ENCODE measurements at places on chromosomes 4 and X.

GRCh38 chrX:10015355-10015722, 48.2 kb downstream of the CLDN34 start:
- DNase-seq: no peak

DNA sequence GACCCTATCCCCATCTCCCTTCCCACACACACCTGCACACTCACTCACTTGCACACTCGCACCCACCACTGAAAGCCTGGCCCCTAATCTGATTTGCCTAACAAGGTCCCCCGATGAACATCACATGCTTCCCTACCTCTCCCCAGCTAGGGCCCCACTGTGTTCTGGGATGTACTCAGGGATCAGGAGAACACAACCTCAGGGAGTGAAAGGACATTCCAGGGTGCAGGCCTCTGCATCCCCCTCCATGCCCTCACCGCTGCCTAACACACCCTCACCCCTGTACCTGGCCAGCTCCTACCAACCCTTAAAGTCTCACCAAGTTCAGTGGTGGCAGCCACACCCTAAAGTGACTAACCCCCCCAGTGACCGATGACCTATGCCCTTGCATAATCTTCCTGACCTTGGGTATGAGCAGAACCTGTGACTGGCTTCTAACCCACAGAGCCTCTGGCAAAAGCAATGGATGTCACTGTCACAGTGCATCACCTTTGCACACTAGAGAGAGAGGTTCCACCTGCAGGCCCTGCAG, 2.4 kb upstream of the AFAP1 start:
- no peak for DNase-seq

- DNase-seq: no peak
Measured at GRCh38 chr4:189362364-189362763, 578.3 kb upstream of the FRG1 start.

DNA sequence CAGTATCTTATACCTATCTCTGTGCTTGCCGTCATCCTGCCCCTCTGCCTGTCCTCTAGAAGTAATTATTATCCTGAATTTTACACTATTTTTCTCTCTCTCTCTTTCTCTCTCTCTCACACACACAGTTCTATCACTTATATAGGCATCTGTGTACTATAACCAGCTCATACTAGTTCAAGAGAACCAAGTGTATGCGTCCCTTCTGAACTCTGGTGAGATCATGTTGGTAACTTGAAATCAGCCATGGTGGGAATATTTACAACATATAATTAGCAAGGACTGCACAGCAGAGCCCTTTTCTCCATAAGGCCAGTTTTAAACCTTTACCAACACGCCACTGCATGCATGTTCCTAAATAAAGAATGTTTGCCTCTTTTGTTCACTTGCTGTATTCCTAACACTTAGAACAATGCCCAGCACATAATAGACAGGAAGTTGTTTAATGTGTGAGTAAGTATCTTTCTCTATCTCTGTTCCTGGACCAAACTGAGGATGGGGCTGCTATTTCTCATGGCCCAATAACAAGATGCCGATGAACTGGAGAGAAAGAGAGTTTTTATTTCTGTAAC, 51.1 kb upstream of the IL21 start:
- no peak for DNase-seq

DNA sequence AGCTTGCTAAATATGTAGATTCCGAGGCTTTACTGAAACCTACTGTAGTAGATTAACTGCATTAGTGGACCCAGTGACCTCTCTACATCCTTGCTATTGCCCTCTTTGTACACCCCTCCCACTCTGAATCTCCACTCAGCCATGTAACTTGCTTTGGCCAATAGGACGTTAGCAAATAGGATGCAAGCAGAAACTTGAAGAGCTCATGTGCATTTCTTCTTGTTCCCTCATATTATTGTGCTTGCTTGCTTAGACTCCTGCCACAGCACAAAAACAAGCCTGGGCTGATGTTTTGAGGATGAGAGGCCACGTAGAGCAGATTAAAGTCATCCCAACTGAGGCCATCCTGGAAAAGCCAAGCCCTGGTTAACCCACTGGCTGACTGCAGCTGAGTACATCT, 147.9 kb downstream of the HS6ST2 start:
- no peak for DNase-seq

DNA sequence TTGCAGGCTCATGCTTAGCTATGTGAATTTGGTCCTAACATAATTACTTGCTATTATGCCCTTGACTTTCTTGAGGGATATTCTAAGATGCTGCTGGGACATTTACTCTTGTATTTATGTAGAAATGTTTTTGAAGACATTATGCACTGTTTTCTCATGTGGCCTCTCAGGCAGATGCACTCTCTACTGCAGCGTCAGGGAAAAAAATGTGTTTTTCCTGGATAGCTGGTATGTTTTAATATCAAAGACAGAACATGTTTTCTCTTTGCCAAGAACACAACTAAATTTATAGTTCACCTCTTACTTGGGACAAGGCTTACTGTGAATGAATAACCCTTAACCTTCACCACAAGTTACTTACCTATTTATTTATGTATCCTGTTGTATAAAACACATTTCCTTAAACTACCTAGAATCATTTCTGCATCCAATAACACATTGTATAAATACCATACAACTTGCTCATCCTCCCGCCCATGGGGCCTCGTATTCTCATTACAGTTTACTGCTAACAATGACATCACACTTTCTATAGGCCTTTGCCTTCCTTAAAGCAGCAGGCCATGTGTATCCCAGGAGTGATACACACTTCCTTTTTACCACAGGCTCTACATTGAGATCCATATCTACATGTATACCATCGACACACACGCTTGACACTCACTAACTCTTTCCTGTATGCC, 178.7 kb downstream of the SLIT2 start:
- no peak for DNase-seq

DNA sequence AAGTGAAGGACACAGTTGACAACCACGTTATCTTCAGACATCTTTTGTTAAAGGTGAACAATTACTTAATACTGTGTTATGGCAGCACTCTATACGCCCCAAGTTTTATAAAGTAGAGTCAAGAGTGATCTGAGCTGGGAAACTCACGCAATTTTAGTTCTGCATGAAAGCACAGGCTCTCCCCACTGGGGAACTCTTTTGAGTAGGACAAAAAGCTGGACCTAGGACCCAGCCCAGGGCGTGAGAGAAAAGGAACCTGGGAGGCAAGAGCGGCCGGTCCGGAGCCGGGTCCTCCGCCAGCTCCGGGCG, 152.6 kb upstream of the SLC4A4 start:
- DNase-seq: no peak

All from OCI-LY7 (cell line).